ENCODE measurements at places on chromosomes 12 and 14.

DNA sequence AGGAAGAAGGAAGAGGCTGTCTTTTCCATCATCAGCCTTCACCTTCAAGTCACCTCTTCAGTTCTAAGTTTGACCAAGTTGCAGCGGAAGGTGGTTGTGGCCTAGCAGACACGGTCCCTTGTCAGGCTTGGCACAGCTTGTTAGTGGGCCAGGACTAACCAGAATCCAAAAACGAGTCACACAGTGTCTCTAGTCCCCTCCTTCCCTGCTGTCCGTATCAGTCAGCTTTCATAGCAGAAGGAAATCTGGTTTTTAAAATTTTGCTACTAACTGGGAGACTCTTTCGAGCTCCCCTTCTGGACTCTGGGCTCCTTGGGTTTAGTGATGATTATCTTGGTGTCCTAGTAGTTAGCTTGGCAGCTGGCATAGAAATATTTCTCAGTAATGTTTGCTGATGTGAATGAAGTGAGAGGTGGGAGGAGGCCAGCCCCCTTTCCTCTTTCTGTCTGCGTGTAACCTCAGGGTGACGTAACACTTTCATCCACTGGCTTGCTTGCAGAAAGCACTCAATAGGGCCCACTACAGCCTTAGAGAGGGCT lies 3.8 kb downstream of the ETV6 start:
- no peak for DNase-seq

GRCh38 chr12:113220593-113221180 lies 577 bp upstream of the TPCN1 start:
- DNase-seq = no peak

- no peak for DNase-seq
These were observed 16.5 kb downstream of the SIX1 start for GRCh38 chr14:60632777-60633176.

GRCh38 chr14:70317969-70318634 lies 41.4 kb downstream of the COX16 start:
- no peak for DNase-seq

GRCh38 chr14:92577321-92577742 lies 63.8 kb downstream of the RIN3 start:
- no peak for DNase-seq

DNA sequence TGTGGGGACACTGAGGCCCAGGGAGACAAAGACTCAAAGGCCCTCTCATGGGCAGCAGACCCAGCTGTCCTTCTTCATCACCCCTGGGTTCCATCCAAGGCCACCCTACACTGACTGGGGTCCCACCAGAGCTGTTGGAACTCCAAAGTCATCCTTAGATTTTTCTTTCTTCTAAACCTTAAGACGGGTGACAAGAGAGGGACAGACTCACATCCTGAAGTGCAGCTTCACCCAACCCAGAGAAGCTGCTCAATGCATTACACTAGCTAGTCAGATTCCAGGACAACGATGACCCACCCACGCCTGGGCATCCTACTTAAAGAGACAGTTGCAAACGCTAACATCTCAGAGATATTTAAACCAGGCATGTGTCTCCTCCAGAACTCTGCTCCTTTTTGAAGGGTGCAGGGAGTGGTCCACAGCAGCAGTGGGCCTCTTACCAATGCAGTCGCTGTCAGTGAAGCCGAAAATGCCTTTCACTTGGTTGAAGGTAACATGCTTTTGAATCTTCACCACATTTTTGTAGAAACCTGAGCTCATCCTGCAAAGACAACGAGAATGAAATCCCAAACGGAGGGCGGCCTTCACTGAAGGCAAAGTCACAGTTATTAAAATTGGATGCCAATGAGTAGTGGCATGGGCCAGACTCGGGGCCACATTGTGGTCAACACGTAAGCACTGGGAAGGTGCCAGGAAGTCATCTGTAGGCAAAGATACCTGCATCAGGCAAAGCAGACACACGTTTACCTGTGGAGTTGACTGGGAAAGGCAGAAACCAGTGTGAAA lies 23.4 kb downstream of the SLC25A47 start:
- no peak for DNase-seq

DNA sequence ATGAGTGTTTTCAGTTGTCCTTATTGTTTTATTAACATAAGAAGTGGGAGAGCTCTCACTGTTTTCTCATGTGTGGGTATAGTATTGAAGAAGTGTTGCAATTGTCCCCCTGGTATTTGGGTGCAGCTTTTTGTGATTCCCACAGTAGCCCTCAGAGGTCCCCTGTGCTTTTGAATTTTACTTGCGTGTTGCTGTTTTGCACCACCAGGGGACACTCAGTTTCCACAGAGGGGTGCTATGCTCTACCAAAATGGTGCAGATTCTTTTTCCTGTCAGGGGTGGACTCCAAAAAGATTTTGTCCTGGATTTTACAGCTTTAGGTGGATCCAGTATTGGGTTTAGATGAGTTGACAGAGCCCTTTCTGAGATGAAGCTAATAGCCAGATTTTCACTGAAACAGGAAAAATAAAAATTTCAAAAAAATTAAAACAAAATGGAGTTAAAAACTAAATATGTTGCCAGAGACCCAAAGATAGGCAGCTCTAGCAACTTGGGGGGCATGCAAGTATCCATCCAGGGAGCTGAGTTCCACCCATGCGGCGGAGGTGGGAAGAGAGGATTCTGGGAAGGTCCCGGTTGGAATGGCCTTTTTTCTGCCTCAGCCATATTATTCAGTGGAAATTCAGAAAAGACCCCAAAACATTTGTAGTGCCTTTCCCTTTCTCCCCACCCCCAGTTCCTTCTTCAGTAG lies 50.2 kb downstream of the TTLL5 start:
- no peak for DNase-seq

- no peak for DNase-seq
These were observed 8.8 kb upstream of the BICDL1 start for GRCh38 chr12:119980242-119980641.

GRCh38 chr14:77041881-77042545 lies 13.5 kb upstream of the IRF2BPL start:
- DNase-seq = no peak

GRCh38 chr12:100383586-100384558 lies 27.0 kb downstream of the SLC17A8 start:
- DNase-seq = no peak

DNA sequence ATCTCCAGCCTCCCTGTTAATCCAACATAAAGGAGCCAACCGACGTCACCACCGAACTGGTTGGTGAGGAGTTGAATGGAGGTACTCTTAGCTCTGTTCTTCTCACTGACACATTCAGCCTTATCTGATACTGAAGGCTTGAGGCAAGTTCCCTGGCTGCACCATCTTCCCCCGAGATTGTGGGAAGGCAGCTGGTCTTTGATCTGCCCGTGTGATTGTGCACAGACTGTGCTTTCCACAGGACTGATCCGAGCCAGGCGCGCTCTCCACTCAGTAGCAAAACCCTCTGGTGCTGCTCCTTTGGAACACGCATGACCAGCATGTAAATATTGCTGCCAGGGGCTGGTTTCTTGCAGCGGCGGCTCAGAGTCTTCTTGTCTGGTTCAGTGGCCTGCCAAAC lies 30.1 kb upstream of the DLK1 start:
- no peak for DNase-seq

DNA sequence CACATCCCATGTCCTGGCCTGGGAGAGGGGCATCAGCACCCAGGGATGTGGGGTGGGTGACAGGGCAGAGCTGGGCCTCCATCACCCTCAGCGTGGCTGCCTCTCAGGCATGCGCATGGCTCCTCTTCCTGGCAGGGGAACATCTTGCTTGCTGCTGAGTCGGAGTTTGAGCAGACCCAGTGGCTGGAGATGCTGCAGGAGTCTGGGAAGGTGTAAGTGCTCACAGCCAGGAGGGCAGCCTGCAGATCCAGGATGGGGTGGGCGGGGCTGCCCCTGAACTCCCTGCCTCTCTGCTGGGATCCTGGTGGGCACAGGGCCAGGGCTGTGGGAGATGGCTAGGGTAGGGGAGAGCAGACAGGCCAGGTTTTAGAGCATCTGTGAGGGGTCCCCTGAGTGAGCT lies 16.2 kb downstream of the PLEKHD1 start:
- DNase-seq = no peak

DNA sequence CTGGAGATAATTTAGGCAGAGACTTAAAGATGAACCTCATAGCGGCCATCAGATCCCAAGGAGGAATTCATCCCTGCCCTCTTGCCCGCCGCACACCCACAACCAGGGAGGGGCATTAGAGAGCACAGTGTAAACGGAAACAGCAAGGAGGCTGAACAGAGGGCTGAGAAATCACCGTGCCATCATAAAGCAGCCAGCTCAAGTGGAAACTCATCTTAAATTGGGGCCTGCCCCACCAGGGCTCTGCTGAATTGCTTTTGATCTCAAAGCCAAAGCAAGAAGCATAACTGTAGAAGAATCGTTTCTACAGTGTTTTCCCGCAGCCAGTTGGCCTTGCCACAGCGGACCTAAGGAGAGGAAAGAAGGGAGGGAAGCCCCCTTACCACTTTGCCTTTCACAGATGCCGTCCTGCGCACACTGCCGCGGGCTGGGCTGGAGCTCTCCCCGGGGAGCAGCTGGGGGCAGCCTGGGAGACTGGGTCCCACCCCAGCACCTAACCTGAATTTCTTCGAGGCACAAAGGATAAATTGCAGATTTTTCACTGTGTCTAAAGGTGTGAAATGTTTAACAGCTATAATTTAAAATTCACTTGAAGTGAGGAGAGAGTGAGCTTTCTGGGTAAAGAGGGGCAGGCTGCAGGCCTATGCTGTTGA lies 51.8 kb upstream of the MMP17 start:
- no peak for DNase-seq

DNA sequence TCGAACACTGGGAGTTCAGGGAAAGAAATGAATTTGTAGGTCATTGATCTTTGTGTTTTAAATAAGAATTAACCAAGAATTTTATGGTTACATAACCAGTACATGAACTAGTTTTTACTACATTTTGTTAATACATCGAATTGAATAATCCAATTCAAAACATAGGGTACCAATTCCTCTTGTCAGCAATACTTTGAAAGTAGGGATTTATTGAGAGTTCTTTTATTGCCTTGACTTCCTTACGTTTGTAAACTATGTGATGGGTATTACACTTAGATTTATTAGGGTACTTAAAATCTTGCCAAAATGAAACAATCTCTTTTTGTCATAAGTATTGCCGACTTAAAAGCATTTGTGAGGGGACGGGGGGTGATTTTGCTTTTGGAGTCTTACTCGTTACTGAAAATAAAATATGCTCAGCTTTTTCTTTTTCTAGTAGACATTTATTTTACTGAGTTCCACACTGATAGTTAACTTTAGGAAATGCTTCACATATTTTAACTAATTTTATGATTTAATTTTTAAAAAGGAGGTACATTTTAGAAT lies 22.4 kb downstream of the SOCS2 start:
- no peak for DNase-seq

DNA sequence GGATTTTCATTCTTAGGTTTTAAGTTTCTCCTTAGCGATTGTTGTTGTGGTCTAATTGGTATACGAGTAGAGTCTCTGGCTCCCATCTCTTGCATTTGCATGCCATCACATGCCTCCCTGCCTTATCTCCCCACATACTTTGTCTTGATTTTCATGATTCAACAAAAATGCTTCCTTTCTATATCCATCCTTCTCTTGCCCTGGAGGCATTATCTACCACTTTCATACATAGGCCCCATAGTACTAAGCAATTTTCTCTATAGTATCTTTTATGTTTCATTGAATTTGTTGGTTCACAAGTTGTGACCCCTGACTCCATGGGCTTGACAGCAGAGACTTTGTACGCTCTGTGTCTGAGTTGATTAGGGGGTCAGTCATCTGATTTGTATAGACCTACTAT lies 226.1 kb downstream of the ACSS3 start:
- no peak for DNase-seq

DNA sequence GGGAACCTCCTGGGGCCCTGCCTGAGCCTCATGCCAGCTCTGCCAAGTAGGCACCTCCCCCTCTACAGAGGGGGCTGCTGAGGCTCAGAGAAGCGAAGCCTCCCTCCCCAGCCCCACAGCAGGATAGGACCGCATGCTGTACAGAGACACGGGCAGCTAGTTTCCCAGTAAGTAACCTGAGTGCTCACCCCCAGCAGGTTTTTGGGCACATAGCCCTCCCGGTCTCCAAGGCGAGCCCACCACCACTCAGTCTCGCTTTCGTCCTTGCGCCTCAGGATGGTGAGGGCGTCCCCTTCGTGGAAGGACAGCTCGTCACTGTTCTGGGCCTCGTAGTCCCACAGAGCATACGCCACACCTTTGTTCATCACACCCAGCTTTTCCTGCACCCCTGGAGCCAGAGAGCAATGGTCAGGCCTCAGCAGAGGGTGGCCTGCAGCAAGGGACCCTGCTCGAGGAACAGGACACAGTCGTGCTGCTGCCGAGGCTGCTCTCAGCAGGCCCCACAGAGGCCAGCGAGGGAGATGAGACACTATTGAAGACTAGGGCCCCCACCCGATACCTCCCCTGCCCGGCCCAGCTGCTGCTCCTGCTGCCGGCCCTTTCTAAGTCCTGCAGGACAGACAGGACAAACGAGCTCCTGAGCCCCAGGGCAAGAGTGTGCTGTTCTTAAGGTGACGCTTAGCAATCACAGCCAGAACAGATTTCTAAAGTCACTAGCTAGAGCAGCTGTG lies 20.4 kb downstream of the ZFYVE21 start:
- DNase-seq = no peak

- no peak for DNase-seq
These were observed 58.1 kb upstream of the DHRS4 start for GRCh38 chr14:23895480-23895879.

- DNase-seq = no peak
These were observed 254.4 kb upstream of the BTG1 start for GRCh38 chr12:92400006-92400405.

GRCh38 chr12:754473-754820 lies 2.1 kb downstream of the WNK1 start:
- DNase-seq = no peak

DNA sequence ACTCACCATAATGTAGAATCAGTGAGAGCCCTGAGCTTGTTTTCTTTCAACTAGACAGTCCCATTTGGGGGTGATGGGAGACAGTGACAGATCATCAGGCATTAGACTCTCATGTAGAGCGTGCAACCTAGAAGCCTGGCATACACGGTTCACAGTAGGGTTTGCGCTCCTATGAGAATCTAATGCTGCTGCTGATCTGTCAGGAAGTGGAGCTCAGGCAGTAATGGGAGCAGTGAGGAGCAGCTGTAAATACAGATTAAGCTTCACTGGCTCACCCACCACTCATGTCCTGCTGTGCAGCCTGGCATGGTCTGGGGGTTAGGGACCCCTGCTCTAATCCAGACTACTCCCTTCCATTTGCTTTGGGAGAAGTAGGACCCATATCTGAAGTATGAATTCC lies 55.6 kb downstream of the FNTB start:
- DNase-seq = no peak

DNA sequence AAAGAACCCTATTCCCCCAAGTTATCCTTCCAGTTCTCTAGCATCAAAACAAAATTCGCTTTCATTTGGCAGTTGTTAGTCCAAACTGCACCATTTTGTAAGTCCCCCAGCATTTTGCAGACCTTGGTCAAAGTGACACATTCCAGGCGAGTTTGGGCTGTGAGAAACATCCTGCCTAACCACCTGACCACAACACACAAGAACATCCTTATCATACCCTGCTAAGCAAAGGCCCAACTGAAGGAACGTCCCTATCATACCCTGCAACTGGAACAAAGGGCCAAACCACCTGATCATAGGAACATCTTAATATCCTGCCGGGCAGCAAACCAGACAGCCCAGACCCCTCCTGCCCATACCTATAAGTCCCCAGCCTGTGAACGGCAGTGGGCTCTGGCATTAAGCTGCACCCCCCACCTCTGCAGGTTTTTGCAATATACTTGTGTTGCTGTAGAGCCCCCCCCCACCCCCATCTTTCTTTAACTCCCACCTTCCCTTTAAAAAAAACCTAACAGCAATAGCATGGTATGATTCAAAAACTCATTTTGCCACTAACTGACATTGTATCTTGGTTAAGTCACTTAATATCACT lies 2.7 kb downstream of the PCNX4 start:
- no peak for DNase-seq

GRCh38 chr12:42640391-42640790 lies 50.8 kb upstream of the PRICKLE1 start:
- no peak for DNase-seq
